ENCODE measurements at places on chromosomes 12 and 14. TPM values are rescaled to one million over a fixed set of nuclear protein-coding genes. Genes with fewer than 3 reads are reported as not detected.
A peak's percentile ranks its signal among the peaks of the same experiment; 100 is the strongest.

Gene LUM
- total RNA-seq = 582 TPM

Gene GRIP1
- total RNA-seq = 0.90 TPM

Gene FGD4
- 55.6 TPM for total RNA-seq

Gene GUCY2C
- total RNA-seq = not detected

Gene CABP1
- total RNA-seq = 0.54 TPM

DNA sequence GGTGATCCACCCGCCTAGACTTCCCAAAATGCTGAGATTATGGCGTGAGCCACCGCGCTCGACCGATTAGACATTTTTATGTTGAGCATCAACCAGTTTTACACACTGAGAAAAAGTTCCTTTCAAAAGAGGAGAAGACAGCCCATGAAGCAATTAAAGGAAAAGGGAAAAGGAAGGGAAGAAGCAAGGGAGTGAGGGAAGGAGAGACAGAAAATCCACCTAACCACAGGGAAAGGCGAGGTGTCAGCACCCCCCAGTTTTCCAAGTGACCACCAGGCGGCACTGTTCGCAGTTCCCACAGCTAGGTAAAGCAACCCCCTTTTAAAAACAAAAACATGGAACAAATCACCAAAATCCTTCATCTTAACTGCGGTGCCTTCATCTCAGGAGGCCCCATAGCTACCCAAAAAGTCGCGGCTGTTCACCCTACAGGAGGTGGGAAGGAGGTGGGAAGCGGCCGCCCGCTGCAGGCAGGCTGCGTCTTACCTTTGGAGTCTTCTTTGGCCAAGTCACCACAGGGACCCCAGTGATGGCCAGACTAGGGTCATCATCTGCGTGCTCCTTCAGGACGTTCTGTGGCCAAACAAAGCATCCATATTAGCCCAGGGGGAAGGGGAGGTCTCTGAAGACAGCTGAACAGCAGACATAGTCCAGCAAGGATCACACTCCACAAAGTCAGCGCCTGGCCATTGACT lies 86.6 kb downstream of the KDM2B start:
- peak; percentile 48 for DNase-seq

DNA sequence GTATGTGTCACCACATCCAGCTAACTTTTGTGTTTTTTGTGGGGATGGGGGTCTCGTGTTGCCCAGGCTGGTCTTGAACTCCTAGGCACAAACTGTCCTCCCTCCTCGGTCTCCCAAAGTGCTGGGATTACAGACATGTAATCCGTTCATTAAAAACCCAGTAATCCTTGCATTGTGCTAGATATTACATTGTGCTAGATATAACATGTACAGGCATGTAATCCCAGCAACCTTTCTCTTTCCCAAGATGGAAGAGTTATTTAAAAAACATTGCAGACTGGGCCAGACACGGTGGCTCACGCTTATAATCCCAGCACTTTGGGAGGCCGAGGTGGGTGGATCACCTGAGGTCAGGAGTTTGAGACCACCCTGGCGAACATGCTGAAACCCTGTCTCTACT lies 19.7 kb downstream of the ELK3 start:
- DNase-seq = no peak

DNA sequence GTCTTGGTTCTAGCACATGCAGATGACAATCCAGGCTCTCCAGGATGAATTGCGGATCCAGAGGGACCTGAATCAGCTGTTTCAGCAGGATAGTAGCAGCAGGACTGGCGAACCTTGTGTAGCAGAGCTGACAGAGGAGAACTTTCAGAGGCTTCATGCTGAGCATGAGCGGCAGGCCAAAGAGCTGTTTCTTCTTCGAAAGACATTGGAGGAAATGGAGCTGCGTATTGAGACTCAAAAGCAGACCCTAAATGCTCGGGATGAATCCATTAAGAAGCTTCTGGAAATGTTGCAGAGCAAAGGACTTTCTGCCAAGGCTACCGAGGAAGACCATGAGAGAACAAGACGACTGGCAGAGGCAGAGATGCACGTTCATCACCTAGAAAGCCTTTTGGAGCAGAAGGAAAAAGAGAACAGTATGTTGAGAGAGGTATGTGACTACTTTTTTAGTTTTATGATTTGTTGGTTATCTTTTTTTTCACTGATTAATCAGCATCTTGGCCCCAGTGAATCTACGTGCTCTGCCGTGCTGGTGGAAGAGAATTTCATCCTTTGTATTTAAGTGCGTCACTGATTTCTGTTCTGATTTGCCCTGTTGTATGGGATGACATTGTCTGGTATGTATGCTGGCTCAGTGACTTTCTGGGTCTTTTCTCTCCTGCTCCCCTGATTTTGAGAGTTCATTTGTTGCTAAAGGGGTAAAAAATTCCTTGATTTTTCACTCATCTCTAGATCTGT lies 92.3 kb downstream of the ERC1 start:
- DNase-seq = peak; percentile 80

- no peak for DNase-seq
These were observed 15.3 kb upstream of the BCL7A start for GRCh38 chr12:122006186-122006926.

GRCh38 chr12:51714666-51715065 lies 123.6 kb downstream of the SCN8A start:
- DNase-seq = peak; percentile 6

- no peak for DNase-seq
These were observed 22.8 kb downstream of the LHX5 start for GRCh38 chr12:113448873-113449272.

DNA sequence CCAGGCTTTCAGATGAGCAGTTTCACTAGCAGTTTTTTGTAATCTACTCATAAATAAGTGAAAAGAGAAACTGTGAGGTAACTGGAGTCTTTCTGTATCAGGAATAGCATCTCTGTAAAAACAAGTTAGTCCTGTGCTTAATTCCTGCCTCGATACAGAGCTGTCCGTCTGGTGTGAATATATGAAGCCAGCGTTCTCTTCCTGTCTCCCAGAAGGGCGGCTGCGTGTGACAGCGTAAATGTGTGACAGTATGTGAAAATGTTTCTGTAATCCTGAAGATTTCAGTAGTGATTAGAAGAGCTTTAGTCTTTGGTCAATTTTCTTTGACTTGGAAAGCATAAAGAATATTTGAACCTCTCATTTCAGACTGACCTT lies 150.3 kb downstream of the FBXL14 start:
- no peak for DNase-seq

GRCh38 chr12:13030541-13031291 lies 13.5 kb upstream of the FAM234B start:
- no peak for DNase-seq

DNA sequence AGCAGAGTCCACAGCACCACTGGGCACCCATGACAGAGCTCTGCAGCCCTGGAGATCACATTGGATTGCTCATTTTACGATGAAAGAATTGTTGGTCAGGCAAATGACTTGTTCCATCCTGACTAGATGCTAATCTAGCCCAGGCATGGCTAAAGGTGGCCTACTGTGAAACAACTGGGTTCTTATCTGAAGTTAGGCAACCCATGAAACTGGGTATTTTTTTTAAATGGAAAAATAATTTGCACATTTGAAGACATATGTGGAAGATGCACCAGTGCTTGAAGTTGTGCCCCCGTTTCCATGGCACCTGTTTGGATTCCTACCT lies 8.3 kb downstream of the PYGL start:
- DNase-seq = no peak

DNA sequence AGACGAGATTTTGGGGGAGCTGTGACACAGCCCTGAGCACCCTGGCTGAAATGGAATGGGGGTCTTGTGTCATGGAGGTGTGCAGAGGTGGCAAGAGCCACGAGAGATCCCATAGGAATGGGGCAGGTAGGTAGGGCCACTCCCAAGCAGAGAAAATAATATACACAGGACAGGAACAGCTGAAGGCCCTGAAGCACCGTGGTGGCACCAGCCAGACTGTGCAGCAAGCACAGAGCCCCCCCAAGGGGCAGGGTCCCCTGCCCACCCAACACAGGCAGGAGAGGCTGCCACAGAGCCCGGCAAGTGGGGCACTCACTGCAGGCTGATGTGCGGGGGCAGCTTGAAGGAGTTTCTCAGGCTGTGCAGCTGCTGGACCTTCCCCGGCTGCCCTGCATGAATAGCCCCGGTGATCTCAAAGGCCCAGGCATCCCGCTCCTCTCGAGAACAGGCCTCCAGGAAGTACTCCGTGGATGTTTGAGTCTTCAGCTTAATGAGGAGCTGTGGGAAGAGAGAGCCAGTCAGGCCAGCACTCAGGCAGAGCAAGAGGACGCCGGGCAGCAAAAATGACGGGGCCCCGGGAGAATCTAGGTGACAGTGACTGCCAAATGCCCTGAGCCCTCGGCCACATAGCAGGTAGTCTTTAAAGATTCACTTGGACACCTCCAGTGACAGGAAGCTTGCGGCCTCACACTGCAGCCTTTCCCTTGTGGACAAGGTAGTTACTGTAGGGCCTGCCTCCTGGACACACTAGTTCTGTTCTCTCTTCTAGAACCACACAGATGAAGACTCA lies 16.7 kb downstream of the PLEK2 start:
- no peak for DNase-seq

GRCh38 chr14:47277703-47278102 lies 397.7 kb downstream of the MDGA2 start:
- DNase-seq = peak; percentile 1
